Kidney (tissue), 22 donors: ENCODE measurements at places on chromosomes 11 and 22. TPM values are rescaled to one million over a fixed set of nuclear protein-coding genes. Genes with fewer than 3 reads are reported as not detected.

Gene HOATZ
- total RNA-seq: not detected

Gene JRKL
- total RNA-seq: 12.5 TPM

Gene MYO18B
- total RNA-seq: 0.41 TPM

Gene KLHL35
- total RNA-seq: 1.8 TPM

Gene CABP7
- 0.06 TPM for total RNA-seq

Gene PPME1
- 34.1 TPM for total RNA-seq

Gene XKR3
- not detected for total RNA-seq

Gene GGTLC2
- total RNA-seq: 0.76 TPM

Gene ANO9
- total RNA-seq: 21.8 TPM

Gene SLC15A3
- total RNA-seq: 27.0 TPM

- no peak for DNase-seq
These were observed 107.3 kb downstream of the ETS1 start for GRCh38 chr11:128480066-128480465.

GRCh38 chr11:1301220-1302000 lies 8.0 kb downstream of the TOLLIP start:
- peak; percentile 7 for DNase-seq

GRCh38 chr11:96154802-96155520 lies 188.0 kb downstream of the MAML2 start:
- no peak for DNase-seq

- DNase-seq: peak; percentile 63
These were observed 40.1 kb upstream of the TOLLIP start for GRCh38 chr11:1349327-1350041.

DNA sequence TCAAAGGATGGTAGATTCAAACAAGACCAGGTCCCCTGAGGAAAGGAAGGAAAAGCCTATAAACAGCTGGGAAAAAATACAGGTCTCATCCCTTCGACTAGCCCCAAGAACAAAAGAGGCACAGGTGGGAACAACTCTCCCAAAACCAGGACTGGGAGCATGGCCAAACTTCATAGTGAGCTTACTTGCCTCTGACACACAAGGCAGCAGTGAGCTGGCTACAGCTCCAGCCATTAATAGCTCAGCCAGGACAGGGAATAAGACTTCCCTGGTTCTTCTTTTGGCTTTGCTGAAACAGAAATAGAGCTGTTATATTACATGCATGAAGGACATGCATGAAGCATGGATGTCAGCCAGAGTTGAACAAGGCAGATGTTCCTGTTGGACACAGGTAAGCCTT lies at the start of gene OR10A2:
OR10A2 (plus strand) TSS at position 97 of the 400 bp plus-strand sequence. CDS start 6,698 bp downstream, outside the sequence.
- no peak for DNase-seq

DNA sequence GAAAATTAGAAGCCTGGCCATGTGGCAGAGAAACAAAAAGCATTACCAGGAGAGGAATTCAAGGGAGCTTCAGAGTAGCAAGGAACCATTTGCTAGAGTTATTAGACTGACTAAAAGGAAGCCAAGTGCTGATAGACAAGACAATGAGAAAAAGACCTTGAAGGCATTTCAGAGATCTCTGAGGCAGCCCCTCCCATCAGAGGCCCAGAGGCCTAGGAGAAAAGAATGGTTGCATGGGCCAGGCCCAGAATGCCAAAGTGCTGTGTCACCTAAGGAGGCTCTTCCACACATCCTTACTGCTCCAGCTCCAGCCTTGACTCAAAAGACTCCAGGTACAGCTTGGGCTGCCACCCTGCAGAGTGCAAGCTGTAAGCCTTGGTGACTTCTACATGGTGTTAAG lies 61.8 kb upstream of the POU2AF2 start:
- DNase-seq: no peak

DNA sequence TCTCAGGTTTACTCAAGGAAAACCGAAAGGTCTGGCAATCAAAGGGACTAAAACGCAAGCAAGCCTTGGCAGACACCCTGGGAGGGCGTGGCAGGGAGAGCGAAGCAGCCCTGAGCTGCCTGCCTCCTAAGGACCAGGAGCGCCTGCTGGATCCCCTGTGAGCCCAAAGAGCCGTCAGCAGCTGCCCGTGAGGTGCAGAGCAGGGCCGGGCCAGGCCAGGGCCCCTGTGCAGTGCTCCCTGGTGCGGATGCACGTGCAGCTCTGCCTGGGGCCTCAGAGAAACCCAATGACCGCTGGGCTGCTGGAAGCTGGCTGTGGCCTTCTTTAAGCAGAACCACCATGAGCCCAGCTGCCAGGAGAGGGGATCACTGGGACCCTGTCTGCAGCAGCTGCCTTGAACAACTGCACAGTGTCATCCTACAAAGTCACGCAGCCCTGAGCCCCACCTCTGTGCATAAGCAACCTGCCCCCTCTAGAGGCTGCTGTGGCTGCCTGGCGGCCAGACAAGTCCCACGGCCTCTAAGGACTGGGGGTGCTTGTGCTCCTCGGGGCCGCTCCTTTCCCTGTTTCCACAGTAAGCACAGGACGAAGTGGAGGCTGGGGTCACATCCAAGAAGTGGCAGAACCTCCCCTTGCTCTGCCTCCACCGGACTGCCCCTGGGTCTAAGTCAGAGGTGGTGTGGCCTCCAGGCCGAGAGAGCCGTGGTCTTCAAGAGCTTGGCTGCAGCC lies 29.1 kb upstream of the COMT start:
- DNase-seq: no peak

GRCh38 chr11:120675171-120675570 lies 163.6 kb downstream of the GRIK4 start:
- no peak for DNase-seq

DNA sequence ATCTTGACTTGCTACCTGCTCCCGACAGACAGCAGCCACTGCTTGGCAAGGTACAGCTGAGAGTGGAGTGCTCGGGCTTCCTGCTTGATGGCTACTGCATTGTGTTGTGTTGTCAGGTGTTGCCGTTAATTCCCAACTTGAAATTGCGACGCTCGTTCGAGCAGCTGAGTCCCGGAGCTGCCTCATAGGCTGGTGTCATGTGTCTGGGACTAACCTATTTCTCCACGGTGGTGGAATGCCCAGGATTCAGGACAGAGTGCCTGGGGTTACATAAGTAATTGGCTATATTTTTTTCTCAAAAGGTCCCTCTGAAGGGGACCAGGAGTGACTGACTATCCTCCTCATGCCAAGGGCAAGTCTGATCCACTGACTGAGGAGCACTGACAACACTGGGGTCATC lies 18.5 kb downstream of the COMMD9 start:
- no peak for DNase-seq

GRCh38 chr11:108221911-108222573 lies 396 bp downstream of the NPAT start:
- DNase-seq: no peak

GRCh38 chr22:37160027-37160426 lies 10.3 kb upstream of the IL2RB start:
- DNase-seq: no peak

- DNase-seq: peak; percentile 7
These were observed 11.7 kb downstream of the FJX1 start for GRCh38 chr11:35629914-35630313.

DNA sequence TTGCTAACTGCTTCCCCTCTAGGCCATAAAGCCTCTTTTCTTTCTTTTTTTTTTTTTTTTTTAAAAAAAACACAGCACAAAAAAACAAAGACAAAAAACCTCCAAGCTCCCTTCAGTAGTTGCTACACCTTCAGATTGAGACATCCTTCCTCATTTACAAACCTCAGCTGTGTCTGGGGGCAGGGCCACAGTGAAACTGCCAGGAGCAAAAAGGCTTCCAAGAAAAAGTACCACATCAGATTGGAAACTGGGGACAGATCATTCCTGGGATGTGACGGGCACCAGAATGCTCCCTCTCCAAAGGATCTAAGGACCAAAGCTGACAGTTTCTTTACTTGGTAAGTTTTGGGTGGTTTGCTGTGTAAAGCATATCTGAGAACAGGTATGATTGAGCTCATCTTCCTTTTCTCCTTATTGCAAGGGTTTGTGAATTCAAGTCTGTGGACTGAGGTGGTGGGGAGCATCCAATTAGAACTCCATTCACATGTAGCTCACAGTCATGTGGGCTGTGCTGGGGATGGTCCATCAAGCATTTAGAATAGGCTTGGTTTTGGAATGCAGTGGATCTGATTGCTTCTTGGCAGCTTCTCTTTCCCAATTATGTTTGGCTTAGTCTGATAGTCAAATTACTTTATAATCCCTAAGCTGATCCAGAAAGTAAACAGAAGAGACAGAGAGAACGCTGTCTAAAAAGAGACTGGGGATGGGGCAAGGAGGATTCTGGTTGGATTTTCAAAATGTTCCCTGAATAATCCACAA lies 705 bp downstream of the BBOX1 start:
- no peak for DNase-seq

- DNase-seq: no peak
These were observed 23.1 kb downstream of the A4GALT start for GRCh38 chr22:42697542-42698013.

- no peak for DNase-seq
These were observed 1327.0 kb downstream of the BRD1 start for GRCh38 chr22:48500471-48501230.

DNA sequence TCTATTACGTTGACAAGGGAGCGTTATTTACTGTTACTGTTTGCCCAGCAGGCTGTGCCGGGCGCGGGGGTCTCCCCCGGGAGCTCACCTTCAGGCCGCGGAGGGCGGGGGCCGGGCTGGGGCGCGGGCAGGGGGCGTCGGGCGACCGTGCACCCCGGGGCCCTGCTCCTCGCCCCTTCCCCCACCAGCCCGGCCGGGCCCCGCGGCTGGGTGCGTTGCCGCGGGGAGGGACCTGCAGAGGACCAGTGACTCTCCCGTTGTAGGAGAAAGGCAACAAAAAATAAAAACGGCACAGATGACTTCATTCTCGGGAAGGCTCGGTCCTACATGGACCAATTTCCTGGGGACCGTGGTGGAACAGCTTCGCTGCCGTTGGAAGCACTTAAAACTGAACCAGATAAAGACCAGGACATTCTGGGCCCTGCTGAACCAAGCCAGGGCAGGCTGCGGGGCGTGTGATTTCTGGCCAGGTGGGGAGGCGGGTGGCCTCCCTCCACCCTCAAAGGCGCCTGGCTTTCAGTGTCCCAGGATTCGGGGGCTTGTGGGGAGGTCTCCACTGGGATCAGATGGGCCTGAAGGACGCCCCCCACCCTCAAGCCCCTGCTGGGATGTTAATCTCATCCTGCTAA lies 57.4 kb downstream of the IGLL1 start:
- peak; percentile 56 for DNase-seq

GRCh38 chr11:75339685-75340409 lies 11.6 kb downstream of the ARRB1 start:
- DNase-seq: no peak

DNA sequence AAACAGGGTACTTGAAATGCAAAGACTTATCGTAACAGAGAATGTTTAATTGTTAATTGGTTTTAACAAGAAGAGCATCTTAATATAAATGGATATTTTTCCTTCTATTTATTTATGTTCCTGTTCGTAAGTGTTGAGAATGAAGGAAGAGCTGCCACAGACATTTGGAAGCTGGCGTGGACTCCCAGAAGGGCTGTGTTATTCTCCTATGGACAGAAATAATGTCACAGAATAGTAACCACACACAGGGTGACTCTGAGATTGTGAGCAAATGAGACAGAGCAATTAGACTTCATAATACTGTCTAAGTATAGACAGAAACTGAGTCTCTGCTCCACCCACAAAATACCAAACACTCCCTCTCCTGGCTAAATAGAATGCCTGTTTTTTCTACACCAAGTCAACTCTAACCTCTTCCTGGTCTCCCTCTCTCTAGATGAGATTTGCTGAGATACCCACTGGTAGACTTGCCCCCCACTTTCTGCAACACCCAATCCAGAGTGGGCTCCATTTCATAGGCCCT lies 6.1 kb downstream of the APOL3 start:
- no peak for DNase-seq

DNA sequence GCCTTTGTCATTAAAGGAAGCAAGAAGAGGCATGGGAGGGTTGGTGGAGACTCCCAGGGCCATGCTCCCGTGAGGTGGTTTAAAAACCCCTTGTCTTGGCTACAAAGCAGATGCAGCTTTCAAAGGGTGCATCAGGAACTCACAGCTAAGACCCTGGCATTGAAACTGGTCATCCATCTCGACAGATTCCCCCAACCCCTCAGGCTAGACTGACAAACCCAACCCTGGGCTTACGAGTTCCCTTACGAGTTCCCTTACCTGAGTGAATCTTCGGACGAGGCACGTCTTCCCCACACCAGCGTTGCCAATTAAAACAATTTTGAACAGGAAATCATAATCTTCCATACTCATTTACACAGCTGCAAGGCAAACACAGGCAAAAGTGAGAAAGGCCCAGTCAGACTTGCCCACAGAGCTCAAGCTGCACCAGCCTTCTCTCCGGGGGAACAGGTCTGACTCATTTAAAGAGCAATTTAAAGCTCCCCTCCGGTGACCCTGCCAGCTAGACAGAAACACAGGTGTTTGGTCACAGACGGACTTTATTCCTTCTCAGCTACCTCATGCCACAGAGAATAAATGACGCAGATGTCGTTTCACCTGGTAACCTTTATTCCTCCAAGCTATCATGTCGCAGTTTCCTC lies 74.6 kb downstream of the RAB30 start:
- DNase-seq: no peak

- no peak for DNase-seq
These were observed 20.8 kb downstream of the NTM start for GRCh38 chr11:131391176-131391575.

DNA sequence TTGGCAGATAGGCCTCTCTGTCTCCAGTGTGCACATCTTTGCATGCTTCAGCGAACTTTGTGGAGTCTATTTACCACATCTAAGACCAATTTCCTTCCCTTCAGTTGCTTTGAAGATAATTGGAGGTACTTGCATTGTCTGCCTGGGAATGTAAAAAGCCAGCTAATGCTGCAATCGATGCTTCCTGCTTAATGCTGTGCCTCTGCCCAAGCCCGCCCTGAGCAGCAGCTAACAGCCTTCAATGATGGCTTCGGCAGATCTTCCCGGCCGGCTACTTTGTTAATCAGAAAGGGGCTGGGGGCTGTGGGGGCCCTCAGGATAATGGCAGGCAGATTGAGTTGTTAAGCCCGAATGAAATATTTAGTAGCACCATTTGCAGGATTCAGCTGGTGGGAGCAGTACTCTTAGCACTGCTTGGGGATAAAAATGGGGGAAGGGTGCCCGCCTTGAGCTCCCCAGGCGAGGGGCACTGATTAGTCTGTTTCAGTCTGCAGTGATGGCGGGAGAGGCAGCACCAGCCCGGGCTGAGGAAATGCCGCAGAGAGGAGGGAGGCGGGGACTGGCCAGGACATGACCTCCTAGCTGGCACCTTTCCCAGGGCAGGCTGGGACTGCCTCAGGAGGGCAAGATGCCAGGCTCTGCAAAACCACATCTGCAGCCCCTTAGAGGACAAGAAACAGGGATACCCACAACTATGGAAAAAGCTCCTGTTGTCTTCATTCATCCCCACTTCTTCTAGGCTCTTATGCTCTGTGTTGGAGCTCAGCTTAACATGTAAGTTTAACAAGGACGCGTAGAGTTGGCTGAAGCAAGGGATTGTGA lies 460.0 kb downstream of the BUD13 start:
- DNase-seq: peak; percentile 14

DNA sequence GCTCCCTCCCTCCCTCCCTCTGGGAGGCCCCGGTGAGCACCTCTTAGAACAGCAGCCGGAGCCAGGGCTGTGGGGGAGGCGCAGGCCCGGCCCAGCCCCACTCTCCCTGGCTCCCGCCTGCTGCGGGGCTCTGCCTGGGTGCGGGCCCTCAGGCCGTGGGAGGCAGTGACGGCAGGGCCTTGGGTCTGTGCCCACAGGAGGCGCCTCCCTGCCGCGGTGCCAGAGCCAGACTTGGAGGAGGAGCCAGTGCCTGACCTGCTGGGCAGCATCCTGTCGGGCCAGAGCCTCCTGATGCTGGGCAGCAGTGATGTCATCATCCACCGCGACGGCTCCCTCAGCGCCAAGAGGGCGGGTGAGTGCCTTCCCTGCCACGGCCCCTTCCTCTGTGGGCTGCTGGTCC lies 9.5 kb downstream of the IRF7 start:
- no peak for DNase-seq
